ENCODE measurements at places on chromosomes 4 and X. TPM values are rescaled to one million over a fixed set of nuclear protein-coding genes. Genes with fewer than 3 reads are reported as not detected.

- no peak for DNase-seq
These were observed 110.0 kb downstream of the CBR4 start for GRCh38 chr4:168900080-168900479.

DNA sequence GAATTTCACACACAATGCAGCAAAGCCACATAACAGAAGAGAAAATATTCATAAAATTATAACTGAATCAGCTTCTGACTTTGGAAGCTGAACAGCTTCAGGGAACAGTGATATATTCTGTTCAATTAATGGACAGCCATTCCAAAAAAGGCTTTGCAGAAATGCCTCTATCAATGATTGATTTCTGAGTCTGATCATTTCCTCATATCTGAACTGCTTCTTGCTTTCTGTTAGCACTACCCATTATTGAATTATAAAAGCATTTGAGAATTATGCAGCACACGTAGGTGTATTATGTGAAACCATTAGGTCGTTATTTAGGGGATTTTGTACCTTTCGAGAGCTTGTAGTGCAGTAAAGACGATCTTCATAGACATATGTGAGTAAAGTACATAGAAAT, 159.6 kb downstream of the STIM2 start:
- DNase-seq = no peak

DNA sequence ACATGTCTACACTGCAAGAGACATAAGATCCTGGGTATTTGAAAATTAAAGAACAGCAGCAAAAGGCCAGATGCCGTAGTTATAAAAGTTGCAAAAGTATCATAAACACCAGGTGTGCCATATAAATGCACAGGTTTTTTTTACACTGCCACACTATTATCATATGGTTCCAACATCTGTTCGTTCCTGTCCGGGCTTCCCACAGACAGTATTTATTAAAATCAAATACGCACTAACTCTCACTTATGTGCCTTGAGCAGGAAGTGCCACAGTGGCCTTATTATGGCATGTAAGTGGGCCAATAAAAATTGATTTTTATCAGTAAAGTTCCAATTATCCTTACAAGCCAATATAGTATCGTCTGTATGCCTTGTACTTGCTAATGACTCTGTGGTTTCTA, 873.2 kb downstream of the RPA4 start:
- DNase-seq = no peak

PGRMC2 gene
- total RNA-seq = 55.5 TPM

HCCS gene
- 49.1 TPM for total RNA-seq

GRCh38 chr4:140297221-140297570, 76.2 kb upstream of the SCOC start:
- DNase-seq = peak; percentile 22

KANTR gene
- 14.5 TPM for total RNA-seq

- no peak for DNase-seq
These were observed 15.1 kb downstream of the AFAP1 start for GRCh38 chr4:7924570-7924969.

DNA sequence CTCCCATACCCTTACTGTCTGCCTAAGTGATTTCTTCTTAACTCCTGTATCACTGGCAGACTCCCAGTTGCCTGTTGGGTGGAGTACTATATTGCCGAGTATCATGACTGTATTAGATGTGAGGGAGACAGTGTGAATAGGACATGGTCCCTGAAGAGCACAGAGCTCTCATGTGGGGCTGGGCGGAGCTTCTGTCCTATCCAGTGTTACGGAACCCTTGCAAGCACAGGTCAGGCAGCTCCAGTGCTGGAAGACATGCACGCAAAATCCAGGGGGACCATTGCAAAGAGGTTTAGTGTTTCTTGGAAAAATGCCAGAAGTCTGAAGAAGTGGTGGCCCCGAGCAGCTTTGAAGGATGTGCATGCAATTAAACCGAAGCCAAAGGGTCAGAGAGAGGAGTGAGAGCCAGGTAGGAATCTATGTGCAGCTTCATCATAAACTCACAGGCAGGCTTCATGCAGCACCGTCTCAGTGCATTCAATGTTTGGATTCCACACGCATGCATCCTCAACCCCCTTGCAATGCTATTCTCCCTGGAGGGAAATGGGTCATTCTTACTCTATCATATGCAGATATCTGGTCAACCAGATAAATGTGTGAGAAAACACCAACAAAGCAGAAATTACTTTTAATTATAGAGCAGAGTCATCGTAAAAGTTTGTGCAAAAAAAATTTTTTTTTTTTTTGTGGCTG, 49.7 kb upstream of the DHRSX start:
- no peak for DNase-seq

- peak; percentile 42 for DNase-seq
These were observed 121.2 kb upstream of the NAP1L5 start for GRCh38 chr4:88818631-88819470.

- DNase-seq = no peak
These were observed 607.9 kb downstream of the ANKRD50 start for GRCh38 chr4:124104628-124105027.

CFAP99 gene
- total RNA-seq = 0.32 TPM

CABS1 gene
- not detected for total RNA-seq

DNA sequence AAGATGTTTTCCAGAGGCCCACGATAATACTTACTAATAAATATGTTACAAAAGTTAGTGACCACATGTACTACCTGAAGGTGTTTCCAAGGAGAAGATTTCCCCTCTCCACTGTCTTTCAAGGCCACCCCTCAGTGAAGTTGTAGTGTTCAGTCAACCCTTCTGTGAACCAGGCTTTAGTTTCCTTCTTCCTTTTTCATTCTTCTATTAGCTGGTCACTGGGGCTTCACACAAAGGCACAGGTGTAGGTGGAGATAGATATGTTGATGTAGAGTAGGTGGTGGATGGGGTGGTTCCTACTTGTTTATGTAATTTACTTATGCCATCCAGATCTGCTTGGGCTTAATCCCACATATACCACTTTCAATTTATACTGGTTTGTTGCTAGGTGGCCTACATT, 43.3 kb upstream of the ADAM29 start:
- no peak for DNase-seq

DNA sequence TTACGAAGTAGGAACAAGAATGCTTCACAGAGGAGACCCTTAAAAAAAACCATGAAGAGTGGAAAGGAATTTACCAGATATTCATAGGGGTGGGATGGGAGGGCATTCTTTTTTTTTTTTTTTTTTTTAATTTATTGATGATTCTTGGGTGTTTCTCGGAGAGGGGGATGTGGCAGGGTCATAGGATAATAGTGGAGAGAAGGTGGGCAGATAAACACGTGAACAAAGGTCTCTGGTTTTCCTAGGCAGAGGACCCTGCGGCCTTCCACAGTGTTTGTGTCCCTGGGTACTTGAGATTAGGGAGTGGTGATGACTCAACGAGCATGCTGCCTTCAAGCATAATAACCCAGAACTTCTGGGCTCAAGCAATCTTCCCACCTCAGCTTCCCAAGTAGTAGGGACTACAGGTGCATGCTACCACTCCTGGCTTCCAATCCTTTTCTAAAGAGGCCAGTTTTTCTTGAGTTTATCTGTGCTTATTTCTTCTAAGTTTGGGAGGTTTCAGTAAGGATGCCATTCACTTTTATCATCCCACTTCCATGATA, 65.9 kb upstream of the OGT start:
- no peak for DNase-seq

GRCh38 chr4:110970642-110971041, 347.8 kb upstream of the PITX2 start:
- DNase-seq = peak; percentile 72

ITIH6 gene
- total RNA-seq = not detected

- no peak for DNase-seq
These were observed 74.6 kb downstream of the WDR44 start for GRCh38 chrX:118420462-118420861.
